ENCODE measurements at places on chromosomes 1 and 21.

- no peak for DNase-seq
These were observed 2.1 kb upstream of the YIPF1 start for GRCh38 chr1:53891678-53892077.

DNA sequence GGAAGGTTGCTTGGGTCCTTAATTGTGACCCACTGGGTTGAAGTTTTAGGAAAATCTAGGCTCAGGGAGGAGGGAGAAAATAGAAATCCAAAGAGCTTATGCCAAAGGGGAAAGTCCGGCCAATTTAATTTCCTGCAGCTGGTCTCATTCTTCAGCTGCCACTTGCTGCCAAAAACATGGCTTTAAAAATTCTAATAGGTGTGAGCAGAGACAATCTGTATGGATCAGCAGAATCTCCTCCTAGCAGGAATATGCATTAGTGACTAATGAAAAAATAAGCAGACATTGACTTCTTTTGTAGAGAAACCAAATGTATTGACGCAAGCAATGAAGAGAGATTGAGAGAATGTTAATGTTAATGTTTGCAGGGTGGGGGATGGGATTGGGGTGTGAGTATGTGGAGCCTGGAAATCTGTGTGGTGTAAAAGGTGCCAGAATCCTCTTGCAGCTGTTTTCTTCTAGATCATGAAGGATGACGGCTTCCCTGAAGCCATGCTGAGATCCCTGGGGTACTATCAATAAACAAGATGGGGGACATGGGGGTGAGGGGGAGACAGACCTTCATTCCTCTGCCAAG is 35.3 kb downstream of the VWA5B1 start:
- no peak for DNase-seq

DNA sequence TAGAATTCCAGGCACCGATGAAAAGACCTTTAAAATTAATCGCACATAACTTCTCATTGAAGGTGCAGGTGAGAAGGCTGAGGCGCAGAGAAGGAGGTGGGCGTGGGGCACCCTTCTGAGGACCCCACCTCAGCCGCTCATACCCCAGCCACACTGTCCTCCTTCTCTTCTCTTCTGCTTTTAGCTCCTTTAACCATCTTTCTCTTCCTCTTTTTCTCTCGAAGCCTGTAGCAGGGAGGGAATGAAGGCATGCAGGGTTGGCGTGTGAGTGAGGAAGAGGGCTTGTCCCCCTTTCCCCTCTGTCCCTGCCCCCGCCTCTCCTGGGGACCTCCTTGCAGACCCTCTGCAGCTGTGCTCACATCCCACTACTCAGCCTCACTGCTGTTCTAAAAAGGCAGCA is 57.8 kb upstream of the CACNA1E start:
- DNase-seq: no peak

GRCh38 chr1:158140764-158141192 is 39.9 kb upstream of the CD1D start:
- no peak for DNase-seq

GRCh38 chr1:36851087-36851486 is 183.2 kb downstream of the GRIK3 start:
- DNase-seq: no peak

DNA sequence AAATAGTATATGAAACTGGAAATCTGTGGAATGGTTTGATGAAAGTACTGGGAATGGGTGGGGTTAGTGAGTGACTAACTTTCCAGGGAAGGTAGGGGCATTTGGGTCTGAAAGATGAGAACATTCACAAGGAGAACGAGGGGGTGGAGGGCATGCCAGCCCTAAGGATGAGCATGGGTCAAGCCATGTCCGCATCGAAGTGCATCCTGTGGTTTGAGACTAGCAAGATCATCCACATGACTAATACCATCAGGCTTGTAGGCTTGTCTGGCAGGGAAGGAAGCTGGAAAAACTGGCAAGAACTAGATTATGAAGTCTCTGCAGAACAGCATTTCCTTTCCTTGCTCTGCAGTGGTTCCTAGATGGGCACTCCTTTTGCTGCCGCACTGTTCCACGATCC is 70.4 kb upstream of the UBE2U start:
- DNase-seq: no peak

GRCh38 chr1:82894635-82895034 is 1093.9 kb downstream of the ADGRL2 start:
- DNase-seq: no peak

DNA sequence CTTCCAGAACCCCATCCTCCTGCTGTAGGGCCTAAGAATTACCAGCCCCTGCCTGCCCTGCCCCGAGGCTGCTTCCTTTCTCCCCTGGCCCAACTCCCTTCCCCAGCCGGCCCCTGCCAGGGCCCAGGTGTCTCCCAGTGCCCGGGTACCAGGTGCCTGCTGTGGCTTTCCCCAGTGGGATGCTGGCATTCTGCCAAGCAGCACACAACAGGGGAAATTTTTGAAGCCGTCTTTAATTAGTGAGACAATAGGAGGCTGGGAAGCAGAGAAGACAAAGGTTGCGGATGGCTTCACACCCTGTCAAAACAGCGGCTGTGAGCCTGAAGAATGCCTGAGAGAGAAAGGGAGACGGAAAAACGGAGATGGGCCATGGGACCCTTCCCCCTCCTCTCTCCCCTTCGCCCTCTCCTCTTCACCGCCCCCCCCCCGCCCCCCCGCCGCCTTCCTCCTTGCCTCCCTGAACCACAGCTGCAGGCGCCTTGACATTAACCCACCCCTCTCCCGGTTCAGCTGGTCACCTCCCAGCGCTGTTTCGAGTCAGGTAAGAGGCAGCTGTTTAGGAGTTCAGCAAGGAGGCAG is 33.6 kb downstream of the LRRN2 start:
- no peak for DNase-seq

- no peak for DNase-seq
These were observed 33.1 kb downstream of the PGBD5 start for GRCh38 chr1:230392920-230393521.

DNA sequence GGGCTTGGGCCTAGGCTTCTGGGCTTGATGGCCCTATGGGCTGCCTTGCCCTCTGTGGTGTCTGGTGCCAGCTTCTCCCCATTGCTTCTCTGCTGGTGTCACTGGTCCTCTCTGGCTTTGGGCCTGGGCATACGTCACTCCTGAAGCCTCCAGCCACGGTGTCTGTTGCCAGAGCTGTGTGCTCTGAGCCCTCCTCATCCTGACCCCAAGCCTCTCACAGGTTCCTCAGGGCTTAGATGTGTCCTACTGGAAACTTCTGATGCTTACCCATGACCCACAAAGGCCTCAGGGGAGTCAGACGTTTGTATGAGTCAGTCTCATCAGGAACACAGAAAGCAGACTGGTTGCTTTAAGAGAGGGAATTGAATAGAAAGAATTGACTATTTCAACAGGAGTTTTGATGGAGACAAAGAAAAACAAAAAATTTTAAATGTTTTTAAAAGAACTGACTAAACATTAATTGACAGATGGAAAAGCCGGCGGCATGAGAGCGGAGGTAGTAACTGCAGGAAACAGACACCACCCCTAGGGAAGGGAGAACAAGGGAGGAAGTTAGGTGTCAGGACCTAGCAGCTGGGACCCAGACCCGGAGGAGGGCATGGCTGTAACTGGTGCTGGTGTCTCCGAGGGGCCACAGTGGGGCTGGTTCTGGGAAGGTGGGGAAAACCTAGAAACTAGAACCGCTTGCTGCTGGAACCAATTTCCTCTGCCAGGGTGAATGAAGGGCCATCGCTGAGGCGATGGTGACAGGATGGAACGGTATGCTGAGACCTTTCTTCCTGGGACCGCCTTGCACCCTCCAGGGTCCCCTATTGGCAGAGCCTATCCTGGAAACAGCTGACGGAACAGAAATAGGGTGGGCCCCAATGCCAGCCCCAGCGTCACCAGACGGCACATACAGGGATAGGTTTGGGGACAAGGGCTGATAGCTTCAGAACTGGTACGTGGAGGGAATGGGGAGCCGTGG is 40.0 kb upstream of the CITED4 start:
- no peak for DNase-seq

DNA sequence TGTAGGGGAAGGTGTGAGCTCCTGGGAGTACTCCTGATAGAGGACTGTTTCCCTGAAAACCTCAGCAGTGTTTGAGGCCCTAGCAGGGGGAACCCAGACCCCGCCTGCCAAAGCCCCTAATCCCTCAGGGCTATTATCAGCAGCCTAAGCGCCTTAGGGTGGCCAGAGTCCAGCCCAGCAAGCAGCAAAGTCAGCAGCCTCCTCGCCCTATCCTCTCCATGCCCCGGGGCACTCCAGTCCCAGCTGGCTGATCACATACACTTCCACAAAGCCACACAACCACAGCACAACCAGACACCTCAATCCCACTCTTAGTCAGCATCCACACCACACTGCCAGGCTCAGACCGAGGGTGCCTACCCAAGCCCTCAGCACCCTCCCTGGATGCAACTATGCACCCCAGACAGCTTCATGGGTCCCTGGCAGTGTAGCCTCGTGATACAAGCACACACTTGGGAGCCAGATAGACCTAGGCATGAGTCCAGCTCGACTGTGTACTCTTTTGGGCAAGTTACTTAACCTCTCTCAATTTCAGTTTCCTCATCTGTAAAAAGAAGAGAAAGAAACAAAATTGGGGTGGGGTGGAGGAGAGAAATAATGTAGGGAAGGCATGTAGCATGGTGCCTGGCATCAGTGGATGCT is 7.1 kb downstream of the IGSF9 start:
- no peak for DNase-seq

DNA sequence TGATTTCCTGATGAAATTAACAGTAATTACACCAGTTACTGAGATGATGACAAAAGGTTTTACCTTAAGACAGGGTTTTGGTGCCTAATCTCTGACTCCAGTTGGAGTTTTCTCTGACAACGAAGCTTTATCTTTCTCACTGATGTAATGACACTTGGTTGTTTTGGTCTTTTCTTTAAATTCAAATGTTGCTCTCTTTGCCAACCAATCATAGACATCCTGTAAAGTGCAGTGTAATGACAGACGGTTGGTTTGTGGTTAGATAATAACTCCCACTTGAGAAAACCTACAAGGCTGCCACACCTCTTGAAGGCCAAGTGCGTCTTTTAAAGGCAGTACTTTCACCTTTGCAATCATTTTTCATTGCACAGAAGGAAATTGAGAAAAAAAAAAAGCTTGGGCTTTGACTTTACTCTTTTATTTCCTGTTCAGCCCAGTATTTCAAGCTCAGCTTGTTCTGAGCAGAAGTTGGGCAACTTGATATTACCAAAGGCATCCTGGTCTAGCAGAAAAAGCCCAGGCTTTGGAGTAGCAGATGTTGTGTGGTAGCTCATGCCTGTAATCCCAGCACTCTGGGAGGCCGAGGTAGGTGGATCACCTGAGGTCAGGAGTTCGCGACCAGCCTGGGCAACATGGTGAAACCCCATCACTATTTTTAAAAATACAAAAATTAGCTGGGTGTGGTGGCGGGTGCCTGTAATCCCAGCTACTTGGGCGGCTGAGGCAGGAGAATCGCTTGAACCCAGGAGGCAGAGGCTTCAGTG is 14.9 kb downstream of the PDIK1L start:
- DNase-seq: no peak

- DNase-seq: no peak
These were observed 155.2 kb downstream of the DISP1 start for GRCh38 chr1:222970040-222970439.

- no peak for DNase-seq
These were observed at the start of gene PYGO2 for GRCh38 chr1:154961207-154962155. TSS of gene PYGO2 (minus strand) at chr1:154961782. CDS start at chr1:154961576, 206 bp downstream.

DNA sequence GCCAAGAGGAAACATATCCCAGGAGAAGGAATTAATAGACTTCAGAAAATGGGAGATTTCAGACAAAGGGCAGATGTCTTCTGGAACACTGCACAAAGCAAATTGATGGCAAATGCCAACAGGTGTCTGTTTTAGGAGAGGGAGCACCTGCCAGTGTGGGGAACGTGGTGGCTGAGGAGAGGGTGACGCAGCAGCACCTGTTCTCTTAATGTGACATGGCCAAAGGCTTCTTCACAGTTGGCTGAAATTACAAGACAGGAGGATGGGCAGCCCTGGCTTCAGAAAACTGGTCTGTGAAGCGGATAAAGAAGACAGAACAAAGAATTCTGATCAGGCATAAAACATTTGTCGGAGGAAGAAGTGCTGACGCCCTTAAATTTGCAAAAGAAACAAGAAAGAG is 178.7 kb upstream of the RUNX1 start:
- no peak for DNase-seq

- DNase-seq: no peak
These were observed 322.1 kb upstream of the TMPRSS15 start for GRCh38 chr21:18725653-18726052.

- no peak for DNase-seq
These were observed 2.3 kb downstream of the EGLN1 start for GRCh38 chr1:231419738-231420298.

GRCh38 chr1:196951711-196952394 is 8.3 kb downstream of the CFHR2 start:
- DNase-seq: no peak

DNA sequence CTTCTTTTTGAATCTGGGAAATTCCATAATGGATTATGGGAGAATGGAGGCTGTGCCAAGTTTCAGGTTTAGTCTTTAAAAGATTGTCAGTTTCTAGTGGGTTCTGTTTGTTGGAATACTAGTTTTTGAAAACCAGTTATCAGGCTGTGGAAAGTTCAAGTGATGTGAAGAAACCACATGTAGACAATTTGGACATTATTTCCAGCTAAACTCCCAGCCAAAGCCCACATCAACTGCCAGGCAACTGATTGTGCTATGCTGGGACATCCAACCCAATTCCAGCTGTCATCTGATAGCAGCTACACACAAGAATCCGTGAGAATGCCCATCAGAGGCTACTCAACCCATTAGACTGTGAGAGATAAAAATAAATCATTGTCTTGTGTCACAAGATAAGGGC is 546.1 kb upstream of the ADAMTS5 start:
- no peak for DNase-seq

- no peak for DNase-seq
These were observed 290.3 kb downstream of the PTPRC start for GRCh38 chr1:198929111-198929604.

GRCh38 chr1:200670242-200671118 is 773 bp upstream of the DDX59 start:
- no peak for DNase-seq

DNA sequence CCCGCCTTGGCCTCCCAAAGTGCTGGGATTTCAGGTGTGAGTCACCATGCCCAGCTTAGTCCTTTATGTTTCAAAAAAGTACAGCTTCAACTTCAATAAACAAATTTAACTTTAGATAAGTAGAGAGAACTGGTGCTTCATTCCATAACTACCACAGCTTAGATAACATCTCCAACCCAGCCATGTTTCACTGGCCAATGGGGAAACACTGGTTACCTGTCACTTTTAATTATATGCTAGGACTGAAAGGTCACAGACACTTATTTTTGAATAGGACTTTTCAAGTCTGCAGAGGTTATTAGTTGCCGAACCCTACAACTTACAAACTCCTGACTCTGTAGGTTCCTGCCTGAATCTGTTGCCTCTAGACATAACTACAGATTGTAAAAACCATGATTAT is 56.5 kb upstream of the ST6GALNAC3 start:
- DNase-seq: no peak

GRCh38 chr1:16114527-16115467 is 41.1 kb downstream of the EPHA2 start:
- no peak for DNase-seq

Data from stimulated activated CD8-positive, alpha-beta memory T cell treated with anti-CD3 and anti-CD28 coated beads, Interleukin-4, amount 100 ng/mL, for 1 hour (primary cell).